ENCODE measurements at places on chromosomes 11 and 22. TPM values are rescaled to one million over a fixed set of nuclear protein-coding genes. Genes with fewer than 3 reads are reported as not detected.

DNA sequence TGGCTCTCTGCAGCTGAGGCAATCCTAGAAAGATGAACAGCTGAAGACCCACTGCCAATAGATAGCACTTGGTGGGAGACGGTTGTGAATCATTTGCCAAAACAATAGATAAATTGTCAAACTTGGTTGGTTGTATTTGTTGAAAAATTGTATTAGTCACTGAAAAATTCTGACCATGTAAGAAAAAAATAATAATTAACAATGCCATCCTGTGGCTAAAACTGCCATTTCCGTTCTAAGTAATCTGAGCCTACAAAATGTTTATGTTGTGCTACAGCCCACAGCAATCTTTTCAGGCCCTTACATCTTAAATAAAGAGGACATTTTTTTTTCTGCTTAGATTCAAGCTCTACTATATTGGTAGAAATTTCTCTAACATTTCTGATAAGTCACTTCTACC lies 103.2 kb upstream of the ANO3 start:
- no peak for DNase-seq

DNA sequence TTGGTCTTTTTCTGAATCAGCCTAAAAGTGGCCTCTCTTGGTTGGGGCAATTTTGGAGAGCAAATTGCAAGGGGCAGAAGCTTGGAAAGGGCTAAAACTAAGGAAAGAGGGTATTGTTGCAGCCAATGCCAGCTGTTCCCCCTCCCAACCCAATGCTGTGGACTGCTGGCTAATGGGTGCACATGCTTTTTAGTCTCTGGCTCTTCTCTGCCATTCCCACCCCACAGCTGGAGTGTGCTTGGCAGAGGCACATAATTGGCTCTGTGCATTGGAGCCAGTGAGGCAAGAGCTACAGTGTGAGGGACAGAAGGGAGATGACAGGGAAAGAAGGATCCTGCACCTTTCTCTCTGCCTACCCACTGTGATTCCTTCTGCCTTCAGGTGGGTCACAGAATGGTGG lies 140.0 kb downstream of the NECTIN1 start:
- no peak for DNase-seq

The CRYBA4 gene
- polyA plus RNA-seq = not detected

The KLHL35 gene
- polyA plus RNA-seq = 1.4 TPM

- DNase-seq = no peak
These were observed 39.4 kb downstream of the CARD18 start for GRCh38 chr11:105100206-105100605.

DNA sequence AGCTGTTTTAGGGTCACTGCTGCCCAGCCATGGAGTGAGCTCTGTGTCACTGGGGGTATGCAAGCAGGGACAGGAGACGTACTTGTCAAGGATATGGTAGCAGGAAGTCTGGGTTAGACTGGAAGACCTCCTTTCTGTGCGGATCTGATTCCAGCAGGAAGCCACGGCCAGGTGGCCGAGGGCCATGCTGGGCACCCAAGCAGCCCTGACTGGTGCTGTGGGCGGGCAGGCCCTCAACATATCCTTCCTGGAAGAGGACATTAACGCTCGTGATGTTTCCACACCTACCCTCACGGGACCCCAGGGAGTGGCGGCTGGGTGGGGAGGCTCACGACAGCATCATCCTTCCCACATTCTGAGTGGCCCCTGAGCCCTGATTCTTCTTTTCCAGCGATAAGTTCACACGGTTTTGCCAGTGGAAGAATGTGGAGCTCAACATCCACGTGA lies 8.7 kb upstream of the ANKRD13D start:
- DNase-seq = peak; percentile 5

DNA sequence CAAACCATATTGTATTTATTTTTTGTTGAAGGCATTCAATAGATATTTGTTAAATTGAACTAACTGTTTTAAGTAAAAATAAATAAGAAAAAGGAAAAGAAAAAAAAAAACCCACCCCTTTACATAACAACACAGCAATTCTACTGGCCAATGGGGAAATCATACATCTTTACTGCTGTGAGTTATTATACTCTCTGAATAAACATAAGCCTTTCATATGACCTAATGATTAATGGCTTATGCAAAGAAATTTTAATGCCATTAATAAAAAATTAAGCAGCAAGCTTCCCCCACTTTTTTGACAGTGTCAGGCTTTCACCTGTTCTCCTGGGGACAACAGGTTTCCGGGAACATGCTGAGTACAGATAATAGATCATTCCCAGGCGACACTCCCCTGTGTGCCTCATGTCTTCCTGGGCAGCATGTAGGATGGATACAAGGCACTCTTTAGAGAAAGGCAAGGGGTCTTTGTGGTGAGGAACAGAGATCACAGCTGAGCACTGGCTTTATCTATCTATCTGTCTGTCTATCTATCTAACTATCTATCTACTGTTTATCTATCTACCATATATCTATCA lies 676.0 kb downstream of the NTM start:
- no peak for DNase-seq

The APOBEC3H gene
- 0.51 TPM for polyA plus RNA-seq

The CECR2 gene
- polyA plus RNA-seq = 1.5 TPM

- DNase-seq = no peak
These were observed 1.2 kb upstream of the PDE3B start for GRCh38 chr11:14642453-14642852.

The HBB gene
- 23.8 TPM for polyA plus RNA-seq

DNA sequence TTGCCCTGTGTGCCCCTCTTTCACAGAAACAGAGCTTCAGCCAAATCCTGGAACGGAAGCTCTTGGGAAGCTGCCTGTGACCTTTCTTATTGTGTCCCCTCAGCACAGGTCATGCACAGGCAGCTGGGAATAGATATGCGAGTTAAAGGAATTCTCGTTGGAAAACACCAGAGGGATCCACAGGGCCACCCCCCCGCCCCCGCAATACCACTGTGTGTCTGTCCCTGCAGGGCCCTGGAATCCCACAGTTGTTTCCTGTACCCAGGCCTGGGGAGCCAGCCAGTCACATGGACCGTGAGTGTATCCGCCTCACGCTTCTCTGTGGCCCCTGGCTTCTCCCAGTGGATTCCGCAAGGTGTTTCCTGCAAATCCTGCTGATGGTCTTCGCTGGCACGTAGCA lies 29.0 kb downstream of the TIMP3 start:
- peak; percentile 64 for DNase-seq

The RIN1 gene
- 1.6 TPM for polyA plus RNA-seq

The PHLDB1 gene
- 207 TPM for polyA plus RNA-seq

GRCh38 chr11:125300791-125301218 lies 136.3 kb downstream of the PKNOX2 start:
- DNase-seq = peak; percentile 56

GRCh38 chr11:70826541-70827335 lies 425.6 kb downstream of the SHANK2 start:
- DNase-seq = peak; percentile 37

The PKDREJ gene
- 0.08 TPM for polyA plus RNA-seq

DNA sequence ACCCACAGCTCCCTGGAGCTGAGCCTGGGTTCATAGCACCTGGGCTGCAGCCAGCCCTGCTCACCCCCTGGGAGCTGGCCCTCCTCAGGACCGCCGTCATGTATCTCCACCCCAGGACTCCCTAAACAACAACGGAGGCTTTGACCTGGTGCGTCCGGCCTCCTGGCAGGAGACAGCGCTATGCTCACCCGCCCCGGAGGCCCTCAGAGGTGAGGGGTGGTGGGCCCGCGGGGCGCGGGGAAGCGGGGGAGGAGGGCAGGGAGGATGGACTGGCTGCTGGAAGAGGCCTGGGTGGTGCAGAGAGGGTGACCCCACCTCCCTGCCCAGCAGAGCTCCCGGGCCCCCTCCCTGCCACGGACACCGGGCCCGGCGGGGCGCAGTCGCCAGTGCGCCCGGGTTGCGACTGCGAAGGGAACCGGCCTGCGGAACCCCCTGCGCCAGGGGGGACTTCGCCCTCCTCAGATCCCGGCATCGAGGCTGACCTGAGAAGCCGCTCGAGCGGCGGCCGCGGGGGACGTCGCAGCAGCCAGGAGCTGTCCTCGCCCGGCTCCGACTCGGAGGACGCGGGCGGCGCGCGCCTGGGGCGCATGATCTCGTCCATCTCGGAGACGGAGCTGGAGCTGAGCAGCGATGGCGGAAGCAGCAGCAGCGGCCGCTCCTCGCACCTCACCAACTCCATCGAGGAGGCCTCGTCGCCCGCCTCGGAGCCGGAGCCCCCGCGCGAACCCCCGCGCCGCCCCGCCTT lies 3.1 kb downstream of the MAPK8IP2 start:
- no peak for DNase-seq

GRCh38 chr11:11520231-11521015 lies 101.4 kb downstream of the GALNT18 start:
- DNase-seq = no peak

The NTM gene
- polyA plus RNA-seq = 7.4 TPM

DNA sequence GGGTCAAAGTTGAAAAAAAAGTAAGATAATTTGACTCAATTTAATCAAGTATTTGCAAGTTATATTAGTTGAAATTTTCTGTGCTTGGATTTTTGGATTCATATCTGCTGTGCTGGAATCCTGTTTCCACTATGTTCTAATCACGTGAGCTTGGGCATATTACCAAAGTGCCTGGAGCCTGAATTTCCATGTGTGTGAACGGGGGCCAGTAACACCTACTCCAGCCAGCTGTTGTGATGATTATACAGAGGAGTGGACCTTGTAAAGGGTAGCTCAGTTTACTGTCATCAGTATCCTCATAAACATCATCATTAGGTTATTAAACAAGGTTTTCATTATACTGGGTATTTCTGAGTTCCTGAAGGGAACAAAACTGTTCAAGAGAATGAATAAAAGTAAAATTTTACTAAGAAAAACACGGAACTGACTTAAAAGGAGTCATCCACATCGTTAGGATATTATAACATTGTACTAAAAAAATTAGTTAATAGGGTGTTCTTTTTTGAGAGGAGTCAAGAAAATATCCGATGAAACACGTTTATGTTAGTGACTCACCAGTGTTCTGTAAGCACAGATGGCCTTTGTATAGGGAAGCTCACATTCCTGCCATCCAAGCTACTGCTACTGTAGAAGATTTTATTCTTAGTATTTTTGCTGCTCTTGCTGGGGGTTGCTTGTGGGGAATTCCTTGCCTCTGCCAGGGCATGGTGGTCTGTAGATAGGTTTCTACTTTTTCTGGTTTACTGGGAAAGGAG lies 144.1 kb downstream of the ARHGAP42 start:
- no peak for DNase-seq

- DNase-seq = no peak
These were observed 15.8 kb upstream of the ETS1 start for GRCh38 chr11:128603003-128603696.

The OR52N4 gene
- polyA plus RNA-seq = 0.11 TPM

GRCh38 chr11:11346303-11346702 lies 6.7 kb downstream of the CSNK2A3 start:
- DNase-seq = no peak

GRCh38 chr11:97739932-97740800 lies 1280.6 kb upstream of the CNTN5 start:
- no peak for DNase-seq

DNA sequence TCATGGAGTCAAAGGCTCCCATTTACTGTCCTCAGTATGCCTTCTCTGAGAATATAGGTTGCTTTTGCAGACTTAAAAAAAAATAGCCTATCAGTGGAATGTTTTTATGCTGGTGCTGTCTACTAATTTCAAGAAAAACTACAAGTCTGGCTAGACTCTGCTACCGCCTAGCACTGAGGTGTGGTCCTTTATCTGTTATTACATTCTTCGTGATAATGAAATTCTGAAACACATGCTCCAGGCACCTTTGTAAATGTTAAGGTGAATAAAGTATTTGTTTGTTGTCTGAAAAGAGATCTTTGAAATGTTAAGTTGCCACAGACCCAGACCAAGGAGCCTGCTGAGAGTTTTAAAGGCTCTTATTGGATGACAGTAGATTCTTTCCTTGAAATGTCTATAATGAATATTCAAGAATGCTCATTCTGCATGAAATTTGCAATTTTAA lies 95.3 kb downstream of the DBX1 start:
- no peak for DNase-seq

GRCh38 chr11:42417691-42418090 lies 894.1 kb upstream of the API5 start:
- no peak for DNase-seq

The SCT gene
- not detected for polyA plus RNA-seq

DNA sequence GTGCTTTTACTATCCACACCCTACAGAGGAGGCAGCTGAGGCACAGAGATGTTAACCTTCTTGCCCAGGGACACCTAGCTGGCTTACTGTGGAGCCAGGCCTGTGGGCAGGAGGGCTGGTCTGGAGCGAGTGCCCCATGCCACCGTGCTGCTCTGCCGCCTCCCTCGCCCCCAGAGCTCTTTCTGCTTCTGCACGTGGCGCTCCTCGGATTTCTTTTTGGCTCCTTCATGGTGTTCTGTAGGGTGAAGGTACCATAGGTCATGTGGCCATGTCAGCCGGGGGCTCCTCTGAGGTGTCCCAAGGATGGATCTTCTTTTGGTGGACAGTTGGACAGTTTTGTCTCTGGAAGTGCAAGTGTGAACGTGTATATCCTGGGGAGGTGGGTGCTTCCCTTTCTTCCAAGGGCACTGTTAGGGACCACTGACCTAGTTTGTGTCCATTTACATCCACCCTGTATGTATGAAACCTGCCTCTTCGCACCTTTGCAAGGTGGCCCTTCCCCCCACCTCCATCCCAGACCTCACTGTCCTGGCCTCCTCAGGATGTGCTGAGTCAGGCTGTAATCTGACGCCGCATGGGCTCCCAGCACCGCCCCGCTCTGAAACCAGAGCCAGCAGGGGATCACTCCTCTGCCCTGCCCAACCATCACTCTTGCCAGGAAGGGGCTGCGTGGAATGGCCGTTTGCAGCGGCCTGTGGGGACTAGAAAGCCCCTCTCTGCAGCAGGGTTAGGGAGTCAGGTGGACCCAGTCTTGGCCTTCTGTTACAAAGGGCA lies 31.7 kb downstream of the POLR3H start:
- peak; percentile 87 for DNase-seq

The MS4A4E gene
- 1.1 TPM for polyA plus RNA-seq

The OR8D1 gene
- not detected for polyA plus RNA-seq

DNA sequence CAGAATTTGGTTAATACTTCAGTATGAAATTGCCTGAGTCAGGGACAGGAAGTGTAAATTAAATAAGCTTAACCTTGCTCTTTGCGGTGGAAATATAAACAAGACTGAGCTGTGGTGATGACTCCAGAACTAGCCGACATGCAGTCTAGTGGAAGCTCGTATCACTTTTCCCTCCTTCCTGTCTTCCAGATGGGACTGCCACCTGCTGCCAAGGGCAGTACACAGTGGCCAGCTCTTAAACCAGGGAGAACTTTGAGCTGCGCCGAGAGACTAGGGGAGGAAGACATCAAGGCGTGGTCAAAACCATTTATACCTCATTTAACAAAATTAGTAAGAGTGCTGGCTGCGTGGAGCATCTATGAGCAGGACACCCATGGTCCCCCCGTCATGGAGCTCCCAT lies 31.3 kb upstream of the CTTN start:
- no peak for DNase-seq

The PGA3 gene
- 0.11 TPM for polyA plus RNA-seq

Data from adrenal gland (tissue), 19 donors.